Activated CD4-positive, alpha-beta T cell treated with anti-CD3 and anti-CD28 coated beads, Interleukin-2, amount 50 U/mL, for 16 hours (primary cell): ENCODE measurements at places on chromosomes 5 and 9.

- no peak for DNase-seq
Observed at GRCh38 chr9:78578072-78578471, 281.1 kb downstream of the PSAT1 start.

GRCh38 chr5:14871214-14872069 lies at the start of gene ANKH:
ANKH (minus strand) TSS chr5:14871778; CDS start chr5:14871447, 331 bp downstream.
- peak; percentile 80 for DNase-seq

DNA sequence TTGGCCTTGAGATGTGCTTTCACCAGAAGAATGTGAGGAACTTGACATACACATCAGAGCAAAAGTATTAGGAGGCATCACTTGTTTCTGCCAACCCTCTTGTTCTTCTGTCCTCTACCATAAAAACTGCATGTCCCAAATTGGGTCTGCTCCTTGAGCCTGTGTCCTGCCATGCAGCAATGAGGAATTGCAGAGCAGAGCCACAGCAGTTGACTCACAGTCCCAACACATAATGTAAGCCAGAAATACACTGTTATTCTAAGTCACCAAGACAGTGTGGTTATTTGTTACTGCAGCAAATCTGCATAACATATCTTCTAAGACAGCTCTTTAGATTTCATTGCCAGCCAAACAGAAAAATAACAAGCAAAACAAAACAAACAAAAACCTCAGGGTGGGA lies 598.2 kb downstream of the PRELID2 start:
- no peak for DNase-seq

DNA sequence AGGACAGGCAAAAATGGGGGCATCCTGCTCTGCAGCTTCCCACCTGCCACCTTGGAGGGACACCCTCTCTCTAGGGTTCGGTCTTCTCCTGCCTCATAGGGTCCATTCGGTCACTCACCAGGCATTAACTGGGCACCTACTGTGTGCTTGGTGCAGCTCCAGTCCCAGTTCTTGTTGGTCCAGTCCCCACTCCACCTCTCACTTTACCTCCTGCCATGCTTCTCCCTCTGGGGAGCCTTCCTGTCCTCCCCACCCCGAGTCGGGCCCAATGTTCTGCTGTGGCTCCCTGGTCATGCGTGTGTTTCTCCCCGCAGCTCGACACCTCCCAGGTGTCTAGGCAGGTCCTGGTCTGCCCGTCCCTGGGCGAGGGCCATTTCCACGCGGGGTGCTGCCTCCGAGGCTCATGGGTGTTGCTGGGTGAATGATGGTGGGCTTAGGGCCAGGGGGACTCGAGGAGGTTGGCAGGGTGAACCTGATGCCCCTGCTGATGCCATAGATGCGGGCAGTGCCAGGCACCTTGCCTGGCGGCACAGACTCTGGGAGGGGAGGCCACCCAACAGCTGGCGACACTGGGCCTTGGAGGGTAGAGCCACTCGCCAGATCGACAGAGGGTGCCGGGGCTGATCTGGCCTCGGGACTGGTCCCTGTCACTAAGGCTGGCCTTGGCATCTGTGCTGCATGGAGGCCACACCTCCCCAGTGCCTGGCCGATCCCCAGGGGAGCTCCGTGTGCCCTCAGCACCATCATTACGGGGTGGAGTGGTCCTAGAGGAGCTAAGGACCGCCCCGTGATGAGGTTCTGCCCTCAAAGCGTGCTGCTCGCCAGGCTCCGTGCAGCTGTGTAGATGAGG lies 66.0 kb upstream of the RNU6ATAC start:
- no peak for DNase-seq

- DNase-seq, result no peak
Observed at GRCh38 chr5:10406651-10407050, 35.0 kb upstream of the ROPN1L start.

DNA sequence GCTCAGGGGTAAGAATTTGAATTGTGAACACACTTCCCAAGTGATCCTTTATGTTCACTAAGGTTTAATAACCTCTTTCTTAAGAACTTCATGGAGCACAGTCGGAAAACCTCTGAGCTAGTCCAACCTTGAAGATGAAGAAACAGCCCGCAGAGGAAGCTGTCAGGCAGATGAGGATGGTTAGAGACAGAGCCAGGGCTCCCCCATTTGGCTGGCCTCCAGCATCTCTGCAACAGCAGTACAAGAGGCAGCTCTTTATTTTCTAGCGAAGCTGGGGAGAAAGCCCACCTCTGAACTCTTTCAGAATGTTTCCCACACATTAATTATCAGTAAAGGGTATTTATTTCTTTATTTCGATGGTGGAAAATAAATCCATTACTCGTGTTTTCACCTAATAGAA lies 350.8 kb downstream of the DMRT2 start:
- DNase-seq, result no peak

- DNase-seq, result no peak
Observed at GRCh38 chr9:85089188-85089969, 419.9 kb downstream of the NTRK2 start.

DNA sequence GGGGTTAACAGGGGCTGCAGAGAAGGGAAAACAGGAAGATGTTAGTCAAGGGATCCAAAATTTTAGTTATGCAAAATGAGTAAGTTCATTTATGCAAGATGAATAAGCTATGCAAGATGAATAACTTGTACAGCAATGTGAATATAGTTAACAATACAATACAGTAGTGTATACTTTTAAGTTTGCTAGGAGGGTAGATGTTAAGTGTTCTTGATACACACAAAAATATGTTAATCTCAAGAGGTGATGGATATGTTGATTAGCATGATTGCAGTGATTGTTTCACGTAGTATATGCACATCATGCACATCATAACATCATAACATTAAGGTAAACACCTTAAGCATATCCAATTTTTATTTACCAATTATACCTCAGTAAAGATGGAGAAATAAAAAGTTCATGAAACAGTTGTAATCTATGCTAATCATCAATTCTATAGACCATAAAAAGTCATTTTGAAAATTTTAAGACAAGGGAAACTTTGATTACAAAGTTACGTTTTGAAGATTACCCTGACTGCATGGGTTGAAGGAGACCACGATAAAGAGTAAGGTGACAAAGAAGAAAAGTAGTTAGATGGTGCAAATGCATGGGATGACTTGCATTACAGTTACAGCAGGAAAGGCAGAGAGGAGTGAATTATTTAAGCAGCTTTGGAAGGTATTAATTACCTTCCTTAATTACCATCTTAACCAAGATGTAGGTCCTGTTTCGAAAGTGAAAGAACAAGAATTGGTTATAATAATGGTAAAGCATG lies 31.4 kb downstream of the FAM174A start:
- peak; percentile 35 for DNase-seq

DNA sequence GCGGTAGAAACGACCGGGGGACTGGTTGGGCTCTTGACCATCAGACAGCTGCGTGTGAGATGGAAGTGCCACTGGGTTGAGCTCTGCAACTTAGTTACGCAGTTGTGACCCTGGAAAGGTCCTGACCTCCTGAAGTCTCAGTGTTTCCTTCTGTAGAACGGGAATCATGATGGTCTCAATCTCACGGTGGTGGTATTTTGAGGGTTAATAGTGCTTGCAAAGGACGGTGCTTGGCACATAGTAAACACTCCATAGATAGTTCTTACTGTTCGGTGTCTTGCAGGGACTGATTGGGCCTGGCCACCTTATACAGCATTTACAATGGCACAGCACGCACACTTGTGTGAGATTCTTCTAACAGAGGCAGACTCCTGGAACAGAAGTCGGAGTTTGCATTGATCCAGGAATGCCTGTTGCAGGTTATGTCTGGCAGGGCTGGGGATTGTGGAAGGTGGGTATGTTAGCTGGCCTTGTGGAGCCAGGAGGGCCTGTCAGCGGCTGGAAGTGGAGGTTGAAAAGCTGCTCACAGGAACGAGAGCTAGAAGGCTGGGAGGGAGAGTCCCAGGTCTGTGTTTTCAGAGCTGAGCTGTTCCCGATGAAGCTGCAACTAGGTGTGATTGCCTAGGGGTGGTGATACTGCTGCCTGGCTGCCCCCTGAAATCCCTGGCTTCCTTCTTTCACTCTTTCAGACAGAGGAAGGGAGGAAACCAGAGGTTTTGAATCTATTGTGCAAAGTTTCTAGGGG lies 962 bp upstream of the TXN start:
- DNase-seq, result no peak

- DNase-seq, result no peak
Observed at GRCh38 chr5:135565266-135565665, 13.5 kb downstream of the CXCL14 start.

DNA sequence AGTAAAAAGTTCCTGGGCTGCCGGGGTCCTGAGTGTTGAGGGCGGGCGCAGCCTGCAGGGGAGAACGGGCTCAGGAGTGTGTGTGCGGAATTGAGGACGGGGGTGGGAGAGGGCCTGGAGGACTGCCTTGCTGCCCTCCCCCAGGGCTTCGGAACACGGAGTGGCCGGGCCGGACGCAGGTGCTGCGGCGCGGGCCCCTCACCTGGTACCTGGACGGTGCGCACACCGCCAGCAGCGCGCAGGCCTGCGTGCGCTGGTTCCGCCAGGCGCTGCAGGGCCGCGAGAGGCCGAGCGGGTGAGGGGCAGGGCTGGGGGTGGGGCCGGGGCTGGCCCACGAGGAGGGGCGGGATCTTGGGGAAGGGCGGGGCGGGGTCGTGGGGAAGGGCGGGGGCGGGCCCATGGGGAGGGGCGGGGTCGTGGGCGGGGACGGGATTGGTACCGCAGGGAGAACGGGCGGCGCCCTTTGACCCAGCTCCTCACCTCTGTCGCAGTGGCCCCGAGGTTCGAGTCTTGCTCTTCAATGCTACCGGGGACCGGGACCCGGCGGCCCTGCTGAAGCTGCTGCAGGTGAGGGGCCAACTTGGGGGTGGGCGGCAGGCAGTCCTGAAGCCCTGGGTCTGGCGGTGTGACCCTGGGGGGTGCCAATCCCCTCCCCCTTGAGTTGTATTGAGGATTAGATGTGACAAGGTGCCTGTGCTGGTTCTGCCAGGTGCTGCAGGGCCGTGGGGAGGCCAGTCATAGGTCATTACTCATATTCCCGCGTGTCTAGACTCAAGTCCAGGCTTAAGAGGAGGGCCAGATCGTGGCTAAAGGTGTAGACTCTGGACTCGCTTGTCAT lies 7.1 kb downstream of the FPGS start:
- DNase-seq, result no peak

- no peak for DNase-seq
Observed at GRCh38 chr5:38515092-38515491, 41.4 kb downstream of the LIFR start.
